Kasumi-1 (cell line): ENCODE measurements at places on chromosomes 6 and 20.

DNA sequence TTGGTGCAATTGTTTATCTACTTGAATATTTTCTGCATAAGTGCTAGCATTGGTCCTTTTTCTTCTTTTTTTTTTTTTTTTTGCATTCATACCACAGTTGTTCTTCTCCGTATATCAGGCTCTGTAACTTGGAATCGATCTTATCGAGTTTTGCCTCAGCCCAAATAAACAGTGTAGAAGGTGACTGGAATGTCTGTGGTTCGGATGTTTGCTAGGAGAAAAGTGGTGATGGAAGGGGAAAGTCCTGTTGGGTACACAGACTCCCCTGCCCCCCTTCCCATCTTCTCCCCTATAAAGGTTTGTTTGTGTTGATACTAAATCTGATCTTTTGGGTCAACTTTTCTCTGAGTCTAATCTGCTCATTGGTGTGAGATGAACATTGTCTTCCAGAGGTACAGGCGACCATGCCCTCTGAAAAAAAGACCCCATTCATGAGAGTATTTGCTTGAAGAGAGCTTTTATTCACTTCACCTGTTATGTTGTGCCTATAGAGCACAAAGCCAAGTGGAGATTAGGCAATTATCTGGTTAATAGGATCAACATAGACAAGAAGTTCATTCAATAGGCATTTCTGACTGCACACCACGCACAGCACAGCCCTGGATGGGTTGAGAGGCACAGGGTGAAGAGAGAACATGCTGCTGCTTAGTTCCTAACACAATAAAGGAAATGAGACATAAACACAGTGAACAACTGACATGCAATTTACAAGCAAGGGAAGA is 620.0 kb downstream of the PKHD1 start:
- no peak for DNase-seq

DNA sequence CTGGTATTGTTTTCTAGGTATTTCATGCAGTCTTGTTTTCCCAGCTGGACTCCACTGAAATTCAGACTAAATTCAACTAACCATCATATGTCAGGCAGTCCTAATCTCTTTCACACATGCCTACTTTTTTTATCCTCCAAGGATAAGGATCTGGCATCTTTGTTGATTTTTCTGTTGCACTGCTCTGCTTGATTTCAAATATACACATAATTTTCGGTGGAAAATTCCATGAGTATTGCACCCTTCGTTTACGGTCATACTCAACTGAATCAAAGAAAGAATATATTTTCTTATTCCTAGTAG is 64.8 kb upstream of the UNC93A start:
- no peak for DNase-seq

- DNase-seq = no peak
These were observed 106.7 kb downstream of the MAP3K5 start for GRCh38 chr6:136685540-136686108.

DNA sequence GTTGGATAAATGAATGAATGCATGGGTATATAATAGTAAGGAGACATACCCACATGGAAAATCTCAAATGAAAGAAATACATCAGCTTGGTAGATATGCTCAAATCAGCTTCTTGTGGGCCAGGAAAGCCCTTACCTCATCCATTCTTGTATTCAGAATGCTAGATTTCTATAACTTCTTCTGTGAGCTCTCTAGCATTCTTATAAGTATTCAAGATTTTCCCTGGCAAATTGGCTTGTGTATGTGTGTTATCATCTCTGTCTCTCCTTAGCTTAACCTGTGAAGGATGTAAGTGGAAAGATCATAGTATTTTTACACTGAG is 100.8 kb downstream of the OR2B2 start:
- no peak for DNase-seq

DNA sequence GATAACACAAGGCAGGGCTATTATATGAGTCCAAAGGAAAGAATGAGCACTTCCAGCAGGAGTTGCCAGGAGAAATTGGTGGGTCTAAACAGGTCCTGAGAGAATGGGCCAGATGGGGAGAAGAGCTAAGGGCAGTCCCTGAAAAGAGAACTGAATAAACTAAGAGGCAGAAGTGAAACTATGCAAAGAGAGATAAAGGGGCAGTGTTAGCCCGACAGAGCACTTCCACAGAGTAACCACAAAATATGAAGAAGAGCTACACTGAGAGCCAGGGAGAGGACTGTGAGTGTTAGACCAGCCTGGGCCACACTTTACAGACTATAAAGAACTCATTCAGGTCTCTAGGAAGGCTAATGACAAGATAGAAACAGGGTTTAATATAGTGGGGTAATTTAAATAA is 43.8 kb downstream of the RALGAPA2 start:
- peak; percentile 65 for DNase-seq

DNA sequence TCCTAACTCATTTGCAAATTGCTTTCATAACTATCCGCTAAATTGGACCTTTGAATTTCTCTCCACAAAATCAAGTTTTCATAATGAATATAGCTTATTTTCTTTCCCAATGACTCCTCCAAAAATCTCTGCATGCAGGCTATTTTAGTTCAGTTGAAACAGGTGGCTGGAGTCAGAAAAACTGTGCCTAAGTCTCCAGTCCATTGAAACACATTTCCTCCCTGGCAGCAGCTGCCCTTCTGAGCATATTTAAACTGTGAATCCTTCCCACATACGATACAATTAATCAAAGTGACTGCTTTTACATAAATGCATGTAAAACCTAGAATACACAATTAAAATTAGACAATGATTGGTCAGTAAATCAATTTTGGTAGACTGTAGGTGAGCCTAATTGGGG is 344.6 kb upstream of the MARCKS start:
- no peak for DNase-seq

DNA sequence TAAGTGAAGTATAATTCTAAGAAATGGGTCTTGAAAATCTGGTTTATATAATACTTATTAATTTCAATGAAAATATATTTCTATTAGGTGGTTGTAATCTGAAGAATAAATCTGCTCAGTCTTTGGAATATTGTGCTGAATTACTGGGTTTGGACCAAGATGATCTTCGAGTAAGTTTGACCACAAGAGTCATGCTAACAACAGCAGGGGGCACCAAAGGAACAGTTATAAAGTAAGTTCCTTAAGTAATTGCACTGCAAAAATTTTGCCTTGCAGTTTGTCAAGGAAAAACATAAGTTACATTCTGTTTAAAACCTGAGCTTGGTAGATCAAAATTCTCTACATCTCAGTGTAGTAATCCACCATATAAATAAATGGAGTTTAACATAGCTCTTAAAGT is 106.0 kb downstream of the MYO6 start:
- peak; percentile 60 for DNase-seq

- DNase-seq = no peak
These were observed 22.8 kb downstream of the TGM6 start for GRCh38 chr20:2403291-2404052.

DNA sequence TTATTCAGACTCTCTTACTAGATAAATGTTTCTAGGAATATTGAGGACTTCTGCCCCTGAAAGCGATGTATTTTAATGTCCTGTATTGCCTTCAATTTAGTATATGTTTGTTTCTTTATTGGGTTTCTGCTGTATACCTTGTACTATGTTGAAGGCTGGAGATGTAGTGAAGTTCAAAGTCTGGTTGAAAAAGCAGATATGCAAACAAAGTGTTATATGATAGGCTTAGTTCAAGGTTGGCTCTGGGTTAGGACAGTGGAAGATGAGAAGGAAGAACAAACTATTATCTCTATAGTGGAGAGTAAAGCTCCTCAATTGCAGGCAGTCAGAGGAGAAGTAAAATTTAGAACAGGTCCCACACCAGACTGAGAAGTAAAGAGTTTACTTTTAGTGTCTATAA is 36.3 kb upstream of the ADGRG6 start:
- no peak for DNase-seq

- DNase-seq = no peak
These were observed 1.1 kb upstream of the TREML1 start for GRCh38 chr6:41155132-41155805.

- peak; percentile 23 for DNase-seq
These were observed 87.1 kb upstream of the GJE1 start for GRCh38 chr6:142045380-142046278.

- DNase-seq = no peak
These were observed 1140.2 kb downstream of the HACE1 start for GRCh38 chr6:103719545-103719944.

- DNase-seq = no peak
These were observed 580.1 kb downstream of the TFAP2B start for GRCh38 chr6:51398793-51399192.

- DNase-seq = no peak
These were observed 39.4 kb downstream of the REPS1 start for GRCh38 chr6:138948546-138949179.

DNA sequence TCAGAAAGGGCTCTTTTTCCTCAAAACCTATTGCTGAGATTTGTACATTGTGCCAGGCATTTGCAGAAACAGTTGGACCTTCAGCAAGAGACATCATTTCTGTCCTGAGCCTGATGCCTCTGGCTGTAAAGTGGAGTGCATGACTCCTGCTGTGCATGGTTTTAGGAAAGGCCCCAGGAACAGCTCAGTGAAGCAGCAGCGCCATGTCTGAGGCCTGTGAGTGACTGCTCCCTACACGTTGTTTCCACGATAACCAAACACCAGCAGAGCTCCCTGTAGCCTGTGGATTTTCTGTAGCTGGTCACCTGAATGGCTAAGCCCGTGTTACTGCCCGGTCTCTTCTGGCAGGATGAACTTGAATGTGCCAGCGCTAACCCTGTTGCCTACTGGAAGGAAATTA is 232.5 kb downstream of the TFAP2C start:
- DNase-seq = no peak

DNA sequence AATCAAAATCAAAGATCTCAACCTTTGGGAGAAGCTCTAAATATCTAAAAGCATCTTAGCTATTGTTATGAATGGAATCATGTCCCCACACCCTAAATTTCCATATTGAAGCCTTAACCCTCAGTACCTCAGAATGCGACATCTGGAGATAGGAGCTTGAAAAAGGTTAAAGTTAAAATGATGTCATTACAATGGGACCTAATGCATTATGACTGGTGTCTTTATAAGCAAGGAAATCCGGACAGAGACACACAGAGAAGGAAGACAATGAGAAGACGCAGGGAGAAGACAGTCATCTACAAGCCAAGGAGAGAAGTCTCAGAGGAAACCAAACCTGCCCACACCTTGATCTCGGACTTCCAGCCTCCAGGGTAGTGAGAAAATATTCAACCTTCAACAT is 46.1 kb downstream of the KIF13A start:
- DNase-seq = no peak

DNA sequence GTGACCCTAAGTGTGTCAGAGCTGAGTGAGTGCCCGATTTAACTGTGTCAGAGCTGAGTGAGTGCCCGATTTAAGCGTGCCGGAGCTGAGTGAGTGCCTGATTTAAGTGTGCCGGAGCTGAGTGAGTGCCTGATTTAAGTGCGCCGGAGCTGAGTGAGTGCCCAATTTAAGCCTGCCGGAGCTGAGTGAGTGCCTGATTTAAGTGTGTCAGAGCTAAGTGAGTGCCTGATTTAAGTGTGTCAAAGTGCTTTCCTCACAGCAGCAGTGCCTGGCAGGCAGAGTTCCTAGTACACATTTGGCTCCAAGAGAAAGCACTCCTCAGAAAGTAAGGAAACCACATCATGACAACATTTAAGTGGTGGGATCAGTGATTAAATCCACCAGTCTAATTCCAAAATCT is 13.2 kb downstream of the SERAC1 start:
- DNase-seq = no peak

DNA sequence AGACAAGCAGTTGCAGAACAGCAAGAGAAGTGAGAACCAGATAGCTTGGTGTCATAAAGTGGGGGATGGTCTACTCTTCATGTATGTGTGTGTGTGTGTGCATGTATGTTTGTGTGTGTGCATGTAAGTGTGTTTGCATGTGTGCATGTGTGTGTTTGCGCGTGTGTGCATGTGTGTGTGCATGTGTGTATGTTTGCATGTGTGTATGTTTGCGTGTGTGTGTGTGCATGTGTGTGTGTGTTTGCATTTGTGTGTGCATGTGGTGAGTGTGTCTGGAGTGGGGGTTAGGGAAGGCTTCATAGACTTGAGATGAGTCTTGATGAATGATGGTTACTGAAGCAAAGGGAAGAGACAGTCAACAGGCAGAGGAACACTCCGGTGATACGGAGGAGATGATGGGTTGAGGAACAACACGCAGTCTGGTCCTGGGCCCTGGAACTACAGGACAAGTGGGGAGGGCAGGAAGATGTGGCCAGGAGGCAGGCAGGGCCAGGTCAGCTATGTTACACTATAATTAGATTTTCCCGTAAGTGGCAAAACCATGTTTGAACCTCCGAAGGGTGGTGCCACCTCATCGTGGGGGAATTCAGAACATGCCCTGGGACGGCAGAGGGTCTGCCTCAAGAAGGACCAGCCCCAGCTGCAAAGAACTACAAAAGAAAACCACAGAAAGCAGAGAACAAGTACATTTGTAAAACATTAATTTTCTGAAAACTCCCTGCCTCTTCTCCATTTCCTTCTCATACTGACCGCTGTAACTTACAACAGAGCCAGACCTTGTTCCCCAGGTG is 38.7 kb upstream of the PDE10A start:
- no peak for DNase-seq

GRCh38 chr6:17311595-17312311 is 30.6 kb downstream of the RBM24 start:
- DNase-seq = no peak

- DNase-seq = no peak
These were observed 13.2 kb upstream of the SEC63 start for GRCh38 chr6:107971181-107971580.

DNA sequence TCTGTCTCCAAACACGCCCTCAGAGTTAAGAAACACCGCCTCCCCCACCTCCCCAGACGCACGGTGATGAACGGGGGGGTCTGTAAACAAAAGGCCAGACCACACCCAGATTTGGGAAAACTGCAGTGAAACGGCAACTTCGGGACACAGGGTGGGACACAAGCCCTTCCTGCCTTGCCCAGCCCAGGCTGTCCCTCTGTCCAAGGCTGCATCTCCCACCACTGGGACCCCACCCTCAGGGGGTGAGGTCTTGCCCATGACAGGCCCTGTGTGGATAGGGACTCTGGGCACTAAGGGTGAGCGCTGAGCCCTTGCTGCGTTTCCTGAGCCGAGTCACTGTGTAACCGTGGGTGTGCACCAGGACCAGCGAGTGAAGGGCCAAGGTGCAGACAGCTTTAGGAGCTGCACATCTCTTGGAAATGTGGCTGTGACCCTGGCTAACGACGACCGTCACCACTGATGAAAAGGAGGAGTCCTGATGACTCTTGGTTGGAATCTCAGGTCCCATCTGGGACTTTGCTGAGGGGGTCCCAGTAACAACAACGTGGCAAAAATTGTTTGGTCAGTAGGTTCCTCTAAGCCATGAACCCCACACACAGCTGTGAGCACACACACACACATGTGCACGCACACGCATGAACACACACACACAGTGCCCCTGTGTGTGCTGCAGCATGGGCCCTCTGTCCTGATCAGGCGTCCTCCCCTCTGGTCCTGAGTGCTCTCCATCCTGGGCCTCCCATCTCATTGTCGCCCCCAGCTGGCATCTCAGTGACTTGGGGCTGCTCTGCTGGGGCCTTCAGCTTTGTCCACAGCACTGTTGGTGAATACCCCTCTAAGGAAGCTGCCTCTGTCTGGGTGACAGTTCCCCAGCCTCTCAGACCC is 100.6 kb downstream of the RAMACL start:
- DNase-seq = no peak

GRCh38 chr6:121925534-121926255 is 473.8 kb upstream of the HSF2 start:
- no peak for DNase-seq

GRCh38 chr20:2234598-2235191 is 61.1 kb upstream of the TGM3 start:
- no peak for DNase-seq
